ENCODE measurements at places on chromosomes 1 and 21.

DNA sequence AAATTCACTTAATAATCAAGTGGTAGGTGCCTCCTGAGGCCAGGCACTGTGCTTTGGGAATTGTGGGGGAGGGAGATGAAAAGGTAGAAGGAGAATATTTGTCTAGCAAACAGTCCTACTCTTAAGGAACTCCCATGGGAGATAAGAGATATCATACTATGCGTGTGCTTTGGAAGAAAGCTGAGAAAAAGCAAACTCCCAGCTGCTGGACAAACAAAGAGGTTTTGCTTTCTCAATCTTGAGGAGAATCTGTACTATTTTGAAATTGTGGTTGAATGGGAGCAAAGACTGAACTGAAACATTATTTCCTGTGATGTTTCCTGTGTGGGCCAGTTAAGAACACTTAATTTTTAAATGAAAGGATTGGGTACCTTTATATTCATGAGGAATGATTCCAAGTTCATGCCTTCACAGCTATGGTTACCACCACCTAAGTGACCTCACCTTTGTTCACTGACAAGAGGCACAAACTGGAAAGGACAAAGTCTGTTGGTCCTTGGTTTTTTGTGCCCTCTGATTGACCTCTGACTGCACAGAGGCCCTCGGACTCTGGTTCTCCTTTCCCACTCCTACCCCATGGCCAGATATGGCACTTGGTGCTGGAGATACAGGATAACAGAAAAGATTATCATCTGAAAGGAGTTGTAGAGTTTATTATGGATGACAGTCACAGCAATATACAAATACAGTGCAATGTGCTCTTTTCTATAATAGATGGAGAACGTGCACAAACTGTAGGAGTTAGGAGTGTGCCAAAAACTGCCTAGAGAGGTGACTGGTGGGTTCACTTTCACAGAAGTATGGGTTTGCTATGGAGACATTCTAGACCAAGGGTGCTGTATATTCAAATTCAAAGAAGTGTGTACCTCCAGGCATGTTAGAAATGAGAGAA is 1.6 kb downstream of the CD53 start:
- DNase-seq = no peak

DNA sequence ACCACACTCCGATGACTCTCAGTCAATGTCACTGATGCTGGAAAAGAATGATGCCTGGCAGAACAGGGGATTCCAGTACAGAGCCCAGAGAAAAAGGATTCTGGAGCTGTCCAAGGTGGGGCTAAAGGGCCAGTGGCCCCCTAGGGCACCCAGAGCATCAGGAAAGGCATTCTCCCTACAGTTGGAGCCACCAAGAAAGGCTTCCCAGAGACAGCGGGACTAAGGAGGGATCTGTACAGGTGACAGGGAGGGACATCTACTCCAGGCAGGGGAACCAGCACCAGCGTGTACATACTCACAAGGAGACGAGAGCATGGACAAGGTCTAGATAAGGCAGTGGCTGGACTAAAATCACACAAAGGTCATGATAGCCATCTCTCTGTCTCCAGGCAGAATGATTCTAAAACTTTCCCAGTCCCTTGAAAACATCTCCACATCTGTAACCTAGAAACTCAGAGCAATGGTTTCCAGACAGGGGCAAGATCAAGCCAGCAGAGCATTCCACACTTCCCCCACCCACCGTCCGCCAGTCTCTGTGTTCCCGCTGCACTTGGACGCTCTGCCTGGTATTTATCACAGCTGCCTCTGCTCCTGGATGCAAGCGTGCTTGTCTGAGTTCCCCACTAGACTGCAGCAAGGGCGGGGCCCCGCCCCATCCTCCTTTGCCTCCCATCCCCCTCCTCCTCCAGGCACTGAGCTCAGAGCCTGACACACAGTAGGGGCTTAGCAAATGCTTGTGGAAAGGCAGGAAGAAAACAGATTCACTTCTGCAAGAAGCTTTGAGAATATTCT is 111.6 kb upstream of the ZC3H12A start:
- DNase-seq = no peak

- DNase-seq = no peak
Observed at GRCh38 chr1:68953311-68953710, 456.4 kb upstream of the DEPDC1 start.

- no peak for DNase-seq
Observed at GRCh38 chr1:155307247-155307740, 1.4 kb upstream of the FDPS start.

GRCh38 chr1:184790642-184791549 is 36.2 kb upstream of the EDEM3 start:
- DNase-seq = no peak

- no peak for DNase-seq
Observed at GRCh38 chr1:65360648-65361047, 51.3 kb downstream of the DNAJC6 start.

GRCh38 chr1:76826072-76826845 is 41.0 kb upstream of the ST6GALNAC5 start:
- no peak for DNase-seq

GRCh38 chr1:8059161-8059622 is 33.1 kb upstream of the ERRFI1 start:
- no peak for DNase-seq

- DNase-seq = no peak
Observed at GRCh38 chr1:229272164-229273158, 1.6 kb downstream of the RAB4A start.

GRCh38 chr1:115302390-115302961 is 35.6 kb downstream of the NGF start:
- no peak for DNase-seq

DNA sequence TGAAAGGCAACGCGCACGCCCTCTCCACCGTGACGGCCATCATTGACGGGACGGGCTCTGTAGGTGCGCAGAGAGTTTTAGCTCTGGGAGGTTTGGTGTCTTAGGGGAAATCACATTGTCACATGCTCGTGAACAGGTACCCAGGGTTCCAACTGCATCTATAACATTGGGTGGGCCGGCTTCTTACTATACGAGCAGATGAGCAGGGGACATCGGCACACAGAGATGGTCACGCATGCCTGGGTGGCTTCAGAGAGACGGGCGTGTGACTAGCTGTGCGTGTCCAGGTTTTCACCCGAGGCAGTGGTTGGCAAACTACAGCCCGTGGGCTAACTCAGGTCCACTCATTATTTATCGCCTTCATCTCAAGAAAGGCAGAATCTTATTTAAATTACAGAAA is 54.7 kb downstream of the SLC37A1 start:
- no peak for DNase-seq

DNA sequence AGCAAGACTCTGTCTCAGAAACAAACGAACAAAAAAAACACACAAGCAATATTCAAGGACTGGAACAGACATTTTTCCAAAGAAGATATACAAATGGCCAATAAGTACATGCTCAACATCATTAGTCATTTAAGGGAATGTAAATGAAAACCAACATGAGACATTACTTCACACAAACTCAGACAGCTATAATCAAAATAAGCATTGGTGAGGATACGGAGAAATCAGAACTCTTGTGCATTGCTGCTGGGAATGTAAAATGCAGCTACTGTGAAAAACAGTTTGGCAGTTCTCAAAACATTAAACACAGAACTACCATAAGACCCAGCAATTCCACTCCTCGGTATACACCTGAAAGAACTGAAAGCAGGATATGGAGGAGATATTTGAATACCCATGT is 15.4 kb downstream of the NOL9 start:
- DNase-seq = no peak

GRCh38 chr1:31227891-31228568 is 11.7 kb downstream of the NKAIN1 start:
- DNase-seq = no peak

DNA sequence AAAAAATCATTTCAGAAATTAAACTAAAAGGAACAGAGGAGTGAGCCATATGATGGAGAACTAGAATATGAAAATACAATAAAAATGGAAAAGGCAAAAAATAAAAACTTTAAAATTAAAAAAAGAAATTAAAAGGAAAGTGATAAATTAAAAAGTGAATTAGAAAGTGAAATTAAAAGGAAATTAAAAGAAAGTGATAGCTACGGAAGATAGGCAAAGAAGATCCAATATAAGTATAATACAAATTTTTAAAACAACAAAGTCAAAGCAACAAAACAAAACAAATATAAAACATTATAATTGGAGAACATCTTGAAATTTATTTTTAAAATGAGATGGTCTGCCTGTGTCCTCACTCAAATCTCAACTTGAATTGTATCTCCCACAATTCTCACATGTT is 165.8 kb downstream of the GPATCH2 start:
- no peak for DNase-seq

GRCh38 chr1:53348486-53349368 is 20.9 kb upstream of the LRP8 start:
- no peak for DNase-seq

- DNase-seq = no peak
Observed at GRCh38 chr1:206035027-206035426, 11.3 kb upstream of the CTSE start.

DNA sequence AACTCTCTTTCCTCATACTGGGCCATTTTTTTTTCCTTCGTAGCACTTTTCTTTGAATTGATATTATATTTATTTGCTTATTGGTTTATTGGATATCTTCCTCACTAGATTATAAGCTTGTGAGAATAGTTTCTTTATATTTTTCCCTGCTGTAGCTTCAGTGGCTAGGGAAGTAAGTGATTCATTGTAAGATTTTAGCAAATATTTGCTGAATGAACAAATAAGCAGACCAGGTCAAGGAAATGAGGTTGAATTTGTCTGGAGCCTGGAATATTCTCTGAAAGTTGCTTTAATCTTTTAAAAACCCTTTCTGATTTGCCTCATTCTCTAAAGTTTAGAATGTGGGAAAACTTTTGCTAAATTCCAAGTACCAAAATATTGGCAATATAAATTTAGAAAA is 80.2 kb downstream of the RABGAP1L start:
- DNase-seq = no peak

GRCh38 chr1:10520952-10521351 is 46.2 kb downstream of the PEX14 start:
- no peak for DNase-seq

GRCh38 chr1:175070818-175071217 is 3.2 kb downstream of the TNN start:
- DNase-seq = no peak

DNA sequence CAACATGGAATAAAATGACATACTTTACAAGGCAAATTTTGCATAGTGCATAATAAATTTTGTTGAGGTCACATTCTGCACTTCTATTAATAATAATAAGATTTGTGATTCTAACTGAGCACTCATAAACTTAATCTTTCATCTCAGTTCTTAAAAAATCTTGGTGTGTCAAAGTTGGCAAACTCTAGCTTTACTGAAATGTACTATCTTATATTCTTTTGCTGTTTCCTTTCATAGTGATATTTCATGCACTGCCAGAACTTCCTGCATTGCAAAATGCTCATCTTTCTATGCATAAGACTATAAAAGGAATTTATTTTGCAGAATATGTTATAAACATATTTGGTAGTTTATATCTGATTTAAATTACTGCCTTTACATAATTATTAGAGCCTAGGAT is 797.6 kb downstream of the ADGRL2 start:
- no peak for DNase-seq

GRCh38 chr1:221053889-221054288 is 174.6 kb downstream of the HLX start:
- no peak for DNase-seq

- no peak for DNase-seq
Observed at GRCh38 chr1:61455400-61455799, 269.5 kb downstream of the TM2D1 start.

DNA sequence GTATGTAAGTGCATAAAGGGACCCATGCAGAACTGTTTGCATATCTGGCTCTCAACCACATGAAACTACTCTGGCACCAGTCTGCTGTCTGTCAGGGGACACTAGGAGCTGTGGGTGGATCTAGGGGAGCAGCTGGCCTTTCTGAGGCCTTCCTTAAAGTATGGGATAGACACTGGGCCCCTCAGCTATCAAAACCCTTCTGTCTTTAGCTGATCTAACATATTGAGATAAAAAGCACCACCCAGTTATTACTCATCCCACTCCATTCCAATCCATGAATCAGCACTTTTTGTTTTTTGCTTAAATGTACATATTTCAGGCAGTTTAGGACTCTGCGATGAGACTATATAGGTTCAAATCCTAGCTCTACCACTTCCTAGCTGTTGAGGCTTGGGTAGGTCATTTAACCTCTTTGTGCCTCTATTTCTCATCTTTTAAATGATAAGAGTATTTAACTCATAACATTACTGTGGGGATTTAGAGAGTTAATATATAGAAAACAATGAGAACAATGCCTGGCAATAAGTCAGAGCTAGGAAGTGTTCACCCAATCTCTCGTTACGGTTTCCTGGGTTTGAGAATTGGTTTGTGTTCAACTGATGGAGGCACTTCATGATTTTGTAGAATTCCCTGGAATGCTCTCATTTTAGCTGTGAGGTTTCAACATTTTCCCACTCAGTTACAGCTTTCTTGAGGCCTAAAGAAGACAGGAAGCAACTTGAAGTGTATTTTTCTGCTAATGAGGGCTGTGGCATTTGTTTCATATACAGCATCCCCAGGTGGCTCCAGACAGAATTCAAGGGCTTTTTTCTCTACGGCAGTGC is 68.9 kb downstream of the LRIG2 start:
- no peak for DNase-seq

DNA sequence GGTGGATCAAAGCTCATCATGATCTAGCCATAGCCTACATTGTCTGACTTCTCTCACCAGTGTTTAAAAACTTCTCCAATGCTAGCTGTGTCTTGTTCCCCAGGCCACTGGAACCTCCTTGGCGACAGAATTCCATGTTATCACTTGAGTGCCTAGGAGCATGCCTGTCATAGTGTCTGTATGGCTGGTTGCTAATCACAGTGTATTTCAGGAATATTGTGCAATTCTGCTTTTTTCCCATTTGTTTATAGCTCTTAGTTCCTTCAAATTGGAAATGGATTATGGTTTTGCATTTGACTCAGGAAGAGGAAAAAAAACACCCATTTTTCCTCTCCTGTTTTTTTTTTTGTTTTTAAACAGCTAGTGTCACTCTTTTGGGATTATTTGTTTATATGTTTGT is 25.5 kb downstream of the ROR1 start:
- no peak for DNase-seq

- peak; percentile 68 for DNase-seq
Observed at GRCh38 chr1:32249831-32250525, 1.1 kb upstream of the LCK start.

GRCh38 chr1:29256394-29256793 is 20.1 kb downstream of the PTPRU start:
- no peak for DNase-seq

DNA sequence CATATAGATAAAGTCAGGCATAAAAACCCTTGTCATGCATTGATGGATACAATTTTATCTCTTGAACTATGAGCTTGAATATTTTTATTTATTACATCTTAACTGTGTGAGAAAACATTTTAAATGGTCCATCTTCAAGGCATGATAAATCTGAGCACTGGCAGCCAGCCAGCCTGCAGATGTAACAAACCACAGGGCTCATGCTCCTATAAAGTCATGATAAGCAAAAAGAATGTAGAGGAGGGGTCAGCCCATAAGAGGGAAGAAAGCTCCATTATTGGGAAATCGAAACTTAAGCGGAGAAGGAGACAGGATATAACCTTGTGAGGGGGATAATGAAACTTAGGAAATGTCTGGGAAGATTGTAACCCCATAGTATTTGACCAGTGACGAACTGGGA is 839.0 kb downstream of the LRRIQ3 start:
- no peak for DNase-seq
